ENCODE measurements at places on chromosomes 6 and 20. TPM values are rescaled to one million over a fixed set of nuclear protein-coding genes. Genes with fewer than 3 reads are reported as not detected.
A peak's percentile ranks its signal among the peaks of the same experiment; 100 is the strongest.

WTAP gene
- total RNA-seq: 117 TPM

FILIP1 gene
- 9.9 TPM for total RNA-seq

LINC00237 gene
- not detected for total RNA-seq

TUBB2B gene
- 0.26 TPM for total RNA-seq

CST5 gene
- not detected for total RNA-seq

WFDC5 gene
- not detected for total RNA-seq

UBE2C gene
- total RNA-seq: not detected

SSTR4 gene
- total RNA-seq: not detected

DNA sequence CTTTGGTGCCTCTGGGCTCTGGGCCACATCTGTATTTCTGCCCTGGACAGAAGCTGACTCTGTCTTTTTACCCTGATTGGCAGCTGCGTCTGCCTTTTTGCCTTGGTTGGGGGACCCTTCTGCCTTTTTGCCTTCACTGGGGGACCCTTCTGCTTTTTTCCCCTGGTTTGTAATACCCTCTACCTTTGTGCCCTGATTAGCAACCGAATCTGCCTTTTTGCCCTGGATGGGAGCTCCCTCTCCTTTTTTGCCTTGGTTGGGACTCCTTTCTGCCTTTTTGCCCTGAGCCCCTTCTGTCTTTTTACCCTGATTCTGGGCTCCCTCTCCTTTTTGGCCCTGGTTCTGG is 23.4 kb downstream of the RRBP1 start:
- no peaks in the 10 kb centered on the region for H3K27me3 ChIP-seq
- no peak overlapping the region for H3K4me3 ChIP-seq
- H3K27ac ChIP-seq: no peak overlapping the region
- no peaks in the 10 kb centered on the region for H3K4me1 ChIP-seq
- H3K36me3 ChIP-seq: no peaks in the 10 kb centered on the region

- no peaks in the 10 kb centered on the region for H3K27me3 ChIP-seq
- no peak for DNase-seq
- no peaks in the 10 kb centered on the region for H3K4me1 ChIP-seq
- no peaks in the 10 kb centered on the region for H3K36me3 ChIP-seq
These were observed 248.9 kb upstream of the FOXQ1 start for GRCh38 chr6:1062786-1063545.

- H3K36me3 ChIP-seq: no peaks in the 10 kb centered on the region
- no peaks in the 10 kb centered on the region for H3K27me3 ChIP-seq
- no peak overlapping the region for H3K27ac ChIP-seq
- H3K4me1 ChIP-seq: no peaks in the 10 kb centered on the region
- no peak overlapping the region for H3K4me3 ChIP-seq
These were observed 189.6 kb downstream of the MAFB start for GRCh38 chr20:40499391-40499790.

GRCh38 chr6:137157601-137158000 is 15.8 kb downstream of the IL22RA2 start:
- no peaks in the 10 kb centered on the region for H3K4me1 ChIP-seq
- no peaks in the 10 kb centered on the region for H3K27me3 ChIP-seq
- no peak overlapping the region for H3K27ac ChIP-seq

DNA sequence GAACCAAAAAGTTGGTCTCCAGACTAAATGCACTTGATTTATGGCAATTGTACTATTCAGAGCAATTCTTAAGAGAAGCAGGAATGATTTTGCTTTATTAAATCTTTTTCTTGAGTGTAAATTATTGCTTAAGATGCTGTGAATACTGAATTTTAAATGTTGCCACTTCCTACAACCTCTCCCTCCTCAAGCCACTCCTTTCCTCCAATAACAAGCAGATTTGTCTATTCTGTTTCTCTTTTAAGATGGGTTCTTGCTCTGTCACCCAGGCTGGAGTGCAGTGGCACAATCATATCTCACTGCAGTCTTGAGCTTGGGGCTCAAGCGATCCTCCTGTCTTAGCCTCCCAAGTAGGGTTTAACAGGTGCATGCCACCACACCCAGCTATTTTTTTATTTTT is 65.3 kb downstream of the SESN1 start:
- H3K27me3 ChIP-seq: no peaks in the 10 kb centered on the region
- H3K27ac ChIP-seq: no peak overlapping the region

DNA sequence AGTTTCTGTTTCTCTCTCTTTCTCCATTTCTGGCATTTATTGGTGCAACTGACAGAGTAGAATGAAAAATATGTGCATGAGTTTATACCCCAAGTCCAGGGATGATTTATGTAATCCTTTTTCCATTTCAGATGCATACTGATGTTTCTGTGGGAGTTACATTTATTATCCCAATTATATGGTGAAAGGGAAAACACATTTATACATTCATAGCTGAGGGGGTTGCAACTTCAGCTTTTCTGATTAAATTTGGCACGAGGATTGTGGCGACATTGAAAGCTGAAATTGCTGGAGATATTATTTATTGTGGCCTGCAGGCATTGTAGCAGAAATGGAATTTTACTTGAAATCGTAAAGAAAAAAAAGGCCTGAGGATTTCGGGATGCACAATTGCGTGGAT is 31.5 kb upstream of the FNDC1 start:
- DNase-seq: no peak
- H3K36me3 ChIP-seq: no peaks in the 10 kb centered on the region
- no peak overlapping the region for H3K4me3 ChIP-seq
- H3K27me3 ChIP-seq: no peaks in the 10 kb centered on the region
- H3K27ac ChIP-seq: no peak overlapping the region

GRCh38 chr6:34555007-34555322 is 1.2 kb downstream of the SPDEF start:
- no peaks in the 10 kb centered on the region for H3K4me1 ChIP-seq
- DNase-seq: no peak
- no peak overlapping the region for H3K4me3 ChIP-seq
- H3K36me3 ChIP-seq: no peaks in the 10 kb centered on the region
- H3K27ac ChIP-seq: no peak overlapping the region

- no peaks in the 10 kb centered on the region for H3K36me3 ChIP-seq
- no peak for DNase-seq
- no peak overlapping the region for H3K27ac ChIP-seq
- peaks cover 9% of the 10 kb centered on the region for H3K27me3 ChIP-seq
These were observed 21.2 kb downstream of the TFAP2A start for GRCh38 chr6:10393544-10394225.

DNA sequence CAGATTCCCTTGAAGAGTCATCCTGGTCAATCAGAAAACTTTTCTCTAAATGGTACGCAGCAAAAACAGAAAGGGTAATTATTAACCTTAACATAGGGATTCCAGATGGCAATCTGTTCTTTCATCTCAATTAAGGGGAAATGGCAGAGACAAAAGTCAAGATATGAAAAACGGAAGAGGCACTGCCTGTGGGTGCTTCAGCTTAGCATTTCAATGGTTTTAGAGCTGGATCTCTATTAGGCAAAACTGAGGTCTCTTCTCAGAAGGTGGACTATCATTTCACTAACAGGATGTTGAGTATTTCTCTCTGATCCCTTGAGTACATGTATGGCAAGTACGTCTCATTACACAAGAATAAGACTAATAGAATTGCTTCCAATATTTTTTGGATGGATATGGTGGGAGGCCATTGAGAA is 296.9 kb downstream of the HIVEP2 start:
- no peaks in the 10 kb centered on the region for H3K27me3 ChIP-seq
- no peak for DNase-seq
- no peak overlapping the region for H3K27ac ChIP-seq
- no peaks in the 10 kb centered on the region for H3K36me3 ChIP-seq
- H3K4me3 ChIP-seq: no peak overlapping the region
- no peaks in the 10 kb centered on the region for H3K4me1 ChIP-seq

DNA sequence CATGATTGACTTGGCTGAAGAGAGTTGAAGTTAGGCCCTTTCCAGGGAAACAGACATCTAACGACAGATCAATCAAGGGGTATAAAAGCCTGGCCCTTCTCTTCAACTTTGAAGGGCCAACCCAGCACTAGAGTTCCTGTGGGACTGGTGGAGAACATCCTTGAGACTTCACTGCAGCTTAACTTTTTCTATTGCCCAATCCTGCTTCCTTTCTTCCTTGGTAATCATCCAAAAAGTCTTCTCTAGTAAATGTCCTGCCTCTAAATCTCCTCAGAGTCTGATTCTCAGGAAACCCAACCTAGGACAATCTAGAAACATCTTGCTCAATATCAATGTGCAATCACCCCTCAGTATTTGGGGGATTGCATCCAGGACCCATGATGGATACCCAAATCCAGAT is 1.9 kb downstream of the MKKS start:
- no peaks in the 10 kb centered on the region for H3K27me3 ChIP-seq
- no peak overlapping the region for H3K27ac ChIP-seq
- DNase-seq: no peak

DNA sequence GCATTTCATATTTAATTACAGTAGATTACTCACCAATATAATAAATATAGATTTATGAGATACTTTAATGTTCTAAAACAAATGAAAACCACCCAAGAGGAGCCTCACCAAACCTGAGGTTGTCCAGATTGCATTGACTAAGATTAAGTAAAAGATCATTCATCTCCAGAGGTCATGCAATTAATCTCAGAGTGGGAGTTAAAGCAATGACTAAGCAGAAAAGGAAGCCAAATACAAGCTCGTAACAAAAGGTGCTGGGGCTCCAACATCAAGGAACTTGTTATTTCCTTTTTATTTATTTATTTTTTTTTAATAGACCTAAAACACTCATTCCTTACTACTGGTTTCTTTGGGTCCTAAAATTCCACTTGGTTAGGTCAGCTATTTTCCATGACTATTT is 57.7 kb downstream of the RSPO3 start:
- H3K27ac ChIP-seq: peak overlapping the region; percentile 37
- H3K27me3 ChIP-seq: no peaks in the 10 kb centered on the region
- DNase-seq: peak; percentile 15
- no peaks in the 10 kb centered on the region for H3K36me3 ChIP-seq
- peaks cover 10% of the 10 kb centered on the region for H3K4me1 ChIP-seq
